ENCODE measurements at places on chromosomes 6 and 20. TPM values are rescaled to one million over a fixed set of nuclear protein-coding genes. Genes with fewer than 3 reads are reported as not detected.

VARS2 gene
- total RNA-seq = 7.2 TPM

WFDC5 gene
- total RNA-seq = not detected

SLC25A27 gene
- total RNA-seq = 0.28 TPM

RAD21L1 gene
- total RNA-seq = under 0.01 TPM

GRCh38 chr6:78967191-78967590, 99.8 kb downstream of the IRAK1BP1 start:
- no peak overlapping the region for H3K27ac ChIP-seq
- H3K4me1 ChIP-seq = no peaks in the 10 kb centered on the region
- no peak overlapping the region for H3K4me3 ChIP-seq
- H3K36me3 ChIP-seq = peaks cover 13% of the 10 kb centered on the region

- H3K27me3 ChIP-seq = peaks cover 7% of the 10 kb centered on the region
- no peaks in the 10 kb centered on the region for H3K36me3 ChIP-seq
- H3K4me1 ChIP-seq = peaks cover 2% of the 10 kb centered on the region
These were observed 20.9 kb upstream of the PI3 start for GRCh38 chr20:45153752-45154151.

GRCh38 chr6:19873031-19873430, 35.9 kb downstream of the ID4 start:
- no peaks in the 10 kb centered on the region for H3K36me3 ChIP-seq
- H3K4me1 ChIP-seq = no peaks in the 10 kb centered on the region
- DNase-seq = no peak
- peaks cover 4% of the 10 kb centered on the region for H3K27me3 ChIP-seq

- peaks cover 12% of the 10 kb centered on the region for H3K4me1 ChIP-seq
- H3K4me3 ChIP-seq = no peak overlapping the region
- peak; percentile 31 for DNase-seq
- no peaks in the 10 kb centered on the region for H3K27me3 ChIP-seq
- H3K36me3 ChIP-seq = no peaks in the 10 kb centered on the region
These were observed 44.3 kb downstream of the TPD52L1 start for GRCh38 chr6:125197795-125198269.

DNA sequence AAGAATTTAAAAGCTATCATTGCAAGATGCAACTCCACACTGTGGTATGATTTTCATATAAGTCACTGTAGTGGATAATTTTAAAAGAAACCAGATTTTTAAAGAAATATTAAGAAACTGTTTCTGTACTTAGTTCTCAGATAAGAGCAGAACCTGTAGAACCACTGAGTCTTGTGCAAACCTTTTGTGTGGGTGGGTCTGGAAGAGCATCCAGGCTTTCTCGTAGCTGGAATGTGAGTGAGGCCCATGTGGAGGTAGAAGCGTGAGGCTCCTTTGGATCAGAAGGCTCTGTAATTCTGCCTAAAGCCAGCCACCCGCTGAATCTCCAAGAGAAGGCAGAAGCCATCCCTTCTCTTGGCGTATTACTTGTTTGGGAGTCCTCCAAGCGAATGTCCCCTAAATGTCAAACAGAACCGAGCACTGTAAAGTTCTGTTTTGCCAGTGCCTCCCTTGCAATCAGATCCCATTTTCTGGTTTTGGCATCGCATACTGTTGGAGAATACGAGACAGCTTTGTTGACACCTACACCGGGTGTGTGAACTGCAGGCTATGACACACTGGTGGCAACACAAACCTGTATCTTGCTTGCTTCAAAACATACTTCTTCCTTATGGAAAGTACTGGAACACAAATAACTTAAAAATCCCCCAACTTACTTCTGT, 188.7 kb downstream of the FOXC1 start:
- no peaks in the 10 kb centered on the region for H3K27me3 ChIP-seq
- H3K36me3 ChIP-seq = no peaks in the 10 kb centered on the region
- peaks cover 10% of the 10 kb centered on the region for H3K4me1 ChIP-seq
- DNase-seq = peak; percentile 24
- no peak overlapping the region for H3K27ac ChIP-seq

GRCh38 chr6:11609324-11610071, 71.9 kb downstream of the TMEM170B start:
- H3K27ac ChIP-seq = peak overlapping the region; percentile 95
- H3K36me3 ChIP-seq = no peaks in the 10 kb centered on the region
- no peak overlapping the region for H3K4me3 ChIP-seq
- peaks cover 26% of the 10 kb centered on the region for H3K4me1 ChIP-seq

DNA sequence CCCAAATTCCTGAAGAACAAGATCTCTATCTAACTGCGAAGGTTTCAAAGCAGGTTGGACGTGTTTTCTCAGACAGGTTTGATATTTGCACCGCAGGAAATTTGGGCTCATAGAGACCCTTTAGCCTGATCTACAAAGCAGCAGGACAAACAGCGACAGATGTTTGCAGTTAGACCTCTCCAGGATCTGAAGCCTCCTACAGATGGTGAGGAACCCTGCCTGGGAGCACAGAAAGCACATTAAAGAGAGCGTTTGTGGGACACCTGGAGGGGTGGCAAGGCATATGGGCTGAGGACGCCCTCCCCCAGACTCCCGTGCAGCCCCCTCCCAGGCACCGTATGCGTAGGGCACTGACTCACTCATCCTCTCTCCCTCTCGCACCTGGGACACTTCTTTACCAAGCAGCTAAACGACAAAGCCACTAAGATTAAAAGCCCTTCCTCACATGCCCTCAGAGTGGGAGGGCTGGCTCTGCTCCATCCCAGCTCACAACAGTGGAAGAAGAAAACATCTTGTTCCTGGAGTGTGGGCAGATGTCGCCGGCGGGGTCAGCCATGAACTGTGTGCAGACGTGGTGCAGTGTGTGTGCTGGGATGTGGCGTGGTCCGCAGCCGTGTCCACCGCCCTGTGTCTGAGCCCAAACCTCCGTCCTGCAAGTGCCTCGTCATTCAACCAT, 249.7 kb upstream of the AFDN start:
- H3K27me3 ChIP-seq = no peaks in the 10 kb centered on the region
- H3K4me3 ChIP-seq = no peak overlapping the region
- H3K4me1 ChIP-seq = no peaks in the 10 kb centered on the region
- H3K36me3 ChIP-seq = no peaks in the 10 kb centered on the region

DNA sequence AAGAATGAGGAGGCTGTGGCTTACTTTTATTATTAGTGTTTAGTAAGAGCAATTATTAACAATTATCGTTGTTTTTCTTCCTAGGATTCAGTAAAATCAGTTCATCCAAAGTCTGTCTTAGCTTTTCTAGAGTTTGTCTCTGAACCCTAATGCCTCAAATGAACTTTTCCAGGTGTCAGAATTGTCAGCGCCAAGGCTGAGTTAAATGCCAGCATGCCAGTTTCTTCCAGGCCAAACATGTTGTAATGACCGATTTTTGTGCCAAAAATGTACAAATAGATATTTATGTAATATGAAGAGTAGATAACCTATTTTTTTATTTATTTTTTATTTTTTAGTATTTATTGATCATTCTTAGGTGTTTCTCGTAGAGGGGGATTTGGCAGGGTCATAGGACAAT, 66.8 kb upstream of the SCGN start:
- H3K4me1 ChIP-seq = no peaks in the 10 kb centered on the region
- no peak overlapping the region for H3K4me3 ChIP-seq
- no peaks in the 10 kb centered on the region for H3K36me3 ChIP-seq
- DNase-seq = no peak
- no peaks in the 10 kb centered on the region for H3K27me3 ChIP-seq

DNA sequence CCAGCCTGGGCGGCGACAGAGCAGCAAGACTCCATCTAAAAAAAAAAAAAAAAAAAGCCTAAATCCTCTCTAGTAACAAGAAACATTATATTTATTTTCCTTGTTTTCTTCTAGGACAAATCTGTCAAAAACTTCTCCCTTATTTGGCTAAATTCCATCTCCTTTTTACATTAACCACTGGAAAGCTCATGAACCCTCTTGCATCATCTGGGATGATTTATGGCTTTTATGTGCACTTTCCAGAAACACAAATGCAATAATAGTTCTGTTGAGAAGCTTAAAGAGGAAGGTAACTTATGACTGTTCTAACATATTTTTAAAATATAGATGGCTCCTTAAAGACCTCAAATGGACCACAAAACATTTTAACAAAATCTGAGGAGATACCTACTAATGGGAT, 526.1 kb upstream of the SPTLC3 start:
- H3K4me3 ChIP-seq = no peak overlapping the region
- H3K27ac ChIP-seq = no peak overlapping the region
- H3K36me3 ChIP-seq = no peaks in the 10 kb centered on the region
- no peaks in the 10 kb centered on the region for H3K27me3 ChIP-seq

- no peak overlapping the region for H3K4me3 ChIP-seq
- no peaks in the 10 kb centered on the region for H3K36me3 ChIP-seq
- no peak overlapping the region for H3K27ac ChIP-seq
These were observed 9.5 kb upstream of the SFT2D1 start for GRCh38 chr6:166351715-166352285.

DNA sequence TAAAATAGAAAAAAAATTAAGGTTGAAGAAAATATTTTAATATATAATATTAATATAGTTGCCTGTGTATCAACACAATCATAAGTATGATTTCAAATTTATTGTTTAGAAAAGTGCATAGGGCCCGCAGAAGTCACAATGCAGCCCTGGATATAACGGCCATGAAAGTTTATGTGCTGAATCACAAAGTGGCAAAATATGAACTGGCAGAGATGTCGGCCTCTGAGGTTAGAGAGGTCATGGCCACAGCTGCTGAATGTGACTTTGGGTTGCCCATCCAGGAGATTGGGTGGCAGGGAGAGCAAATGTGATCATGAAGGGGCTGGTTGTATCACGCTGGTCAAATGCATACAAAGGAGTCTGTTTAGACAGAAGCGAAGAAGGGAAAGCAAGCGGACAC, 35.7 kb downstream of the COL11A2 start:
- H3K4me1 ChIP-seq = peaks cover 3% of the 10 kb centered on the region
- H3K27me3 ChIP-seq = peaks cover 7% of the 10 kb centered on the region
- no peaks in the 10 kb centered on the region for H3K36me3 ChIP-seq
- DNase-seq = no peak
- no peak overlapping the region for H3K27ac ChIP-seq
- H3K4me3 ChIP-seq = no peak overlapping the region

GRCh38 chr20:18288749-18289267, 481 bp downstream of the ZNF133 start:
- peak overlapping the region; percentile 80 for H3K27ac ChIP-seq
- H3K36me3 ChIP-seq = peaks cover 15% of the 10 kb centered on the region
- peak overlapping the region; percentile 80 for H3K4me3 ChIP-seq
- H3K4me1 ChIP-seq = peaks cover 2% of the 10 kb centered on the region

DNA sequence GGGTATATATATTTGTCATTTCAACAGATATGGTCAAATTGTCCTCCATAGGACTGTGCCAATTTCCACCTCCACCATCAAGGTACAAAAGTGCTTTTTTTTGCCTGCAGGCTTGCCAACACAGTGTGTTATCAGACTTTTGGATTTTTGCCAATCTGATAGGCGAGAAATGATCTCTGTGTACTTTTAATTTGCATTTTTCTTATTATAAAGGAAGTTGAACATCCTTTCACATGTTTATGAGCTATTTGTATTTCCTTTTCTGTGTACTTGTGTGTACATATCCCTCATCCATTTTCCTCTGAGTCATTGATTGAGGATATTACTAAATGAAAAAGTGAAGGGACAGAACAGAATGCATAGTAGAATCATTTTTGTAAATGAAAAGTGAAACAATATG, 39.0 kb upstream of the PTPN1 start:
- no peak overlapping the region for H3K27ac ChIP-seq
- H3K4me3 ChIP-seq = no peak overlapping the region
- no peak for DNase-seq
- H3K27me3 ChIP-seq = no peaks in the 10 kb centered on the region
- peaks cover 5% of the 10 kb centered on the region for H3K4me1 ChIP-seq

DNA sequence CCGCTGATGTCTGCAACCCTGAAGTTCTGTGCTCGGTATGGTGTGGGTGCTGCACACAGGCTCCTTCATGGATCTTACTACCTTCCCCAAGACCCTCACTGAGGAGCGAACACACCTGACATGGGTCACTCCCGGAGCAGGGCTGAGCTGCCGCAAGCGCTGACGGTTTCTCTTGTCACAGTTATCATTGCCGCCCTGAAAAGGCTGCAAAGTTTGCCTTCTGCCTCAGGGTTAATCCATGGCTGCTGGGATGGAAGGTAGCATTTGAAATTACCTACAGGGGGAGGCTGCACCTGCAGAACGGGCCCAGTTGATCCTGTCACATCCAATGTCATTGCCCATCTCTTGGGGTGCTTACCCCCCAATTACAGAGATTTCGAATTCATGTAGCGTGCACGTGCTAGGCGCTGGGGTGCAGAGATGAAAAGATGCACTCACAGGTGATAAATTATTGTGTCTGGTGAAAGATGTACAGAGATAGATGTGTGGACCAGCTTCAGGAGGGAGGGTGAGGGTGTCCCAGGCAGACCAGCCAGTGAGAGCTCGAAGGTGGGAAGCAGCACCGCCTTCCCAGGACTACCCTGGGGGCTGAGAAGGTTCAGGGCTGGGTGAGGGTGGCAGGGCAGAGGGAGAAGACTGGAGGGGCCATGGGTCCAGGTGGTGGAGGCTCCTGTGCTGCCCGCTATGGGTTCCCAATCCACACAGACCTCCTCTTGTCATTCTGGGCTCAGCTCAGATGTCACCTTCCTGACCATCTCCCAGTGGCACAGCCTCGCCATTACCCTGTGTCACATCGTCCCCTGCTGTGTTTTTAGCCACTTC, 120.1 kb downstream of the SYCP2 start:
- no peaks in the 10 kb centered on the region for H3K27me3 ChIP-seq
- no peaks in the 10 kb centered on the region for H3K4me1 ChIP-seq
- no peak overlapping the region for H3K4me3 ChIP-seq
- DNase-seq = no peak
- no peaks in the 10 kb centered on the region for H3K36me3 ChIP-seq

DNA sequence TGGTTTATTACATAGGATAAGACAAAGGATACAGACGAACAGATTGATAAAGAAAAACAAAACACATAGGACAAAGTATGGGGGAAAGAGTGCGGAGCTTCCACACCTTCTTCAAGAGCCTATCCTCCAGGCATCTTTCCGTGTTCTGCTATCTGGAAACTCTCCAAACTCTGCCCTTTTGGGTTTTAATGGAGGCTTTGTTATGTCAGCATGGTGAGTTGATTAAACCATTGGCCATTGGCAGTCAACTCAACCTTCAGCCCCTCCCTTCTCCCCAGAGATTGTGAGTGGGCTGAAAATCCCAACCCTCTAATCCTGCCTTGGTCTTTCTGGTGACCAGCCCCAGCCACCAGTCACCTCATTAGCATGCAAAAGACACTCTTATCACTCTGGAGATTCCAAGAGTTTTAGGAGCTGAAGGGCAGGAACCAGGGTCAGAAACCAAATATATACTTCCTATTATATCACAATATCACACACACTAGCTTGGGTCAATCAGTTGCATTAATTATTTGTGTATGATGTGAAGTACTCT, 23.8 kb downstream of the HLA-DOB start:
- DNase-seq = no peak
- H3K4me1 ChIP-seq = no peaks in the 10 kb centered on the region
- H3K36me3 ChIP-seq = no peaks in the 10 kb centered on the region
- no peak overlapping the region for H3K4me3 ChIP-seq
- no peak overlapping the region for H3K27ac ChIP-seq
- peaks cover 24% of the 10 kb centered on the region for H3K27me3 ChIP-seq

GRCh38 chr20:5031206-5031557, 29.9 kb upstream of the SLC23A2 start:
- H3K36me3 ChIP-seq = no peaks in the 10 kb centered on the region
- H3K4me3 ChIP-seq = no peak overlapping the region
- DNase-seq = no peak
- no peak overlapping the region for H3K27ac ChIP-seq

- no peak overlapping the region for H3K4me3 ChIP-seq
- peak; percentile 72 for DNase-seq
- H3K36me3 ChIP-seq = no peaks in the 10 kb centered on the region
- H3K27ac ChIP-seq = no peak overlapping the region
- H3K4me1 ChIP-seq = no peaks in the 10 kb centered on the region
These were observed 192.2 kb upstream of the LRFN2 start for GRCh38 chr6:40779409-40779808.
